ENCODE measurements at places on chromosomes 16 and 17.

- no peak for DNase-seq
Observed at GRCh38 chr16:30004811-30005242, 6.0 kb downstream of the DOC2A start.

DNA sequence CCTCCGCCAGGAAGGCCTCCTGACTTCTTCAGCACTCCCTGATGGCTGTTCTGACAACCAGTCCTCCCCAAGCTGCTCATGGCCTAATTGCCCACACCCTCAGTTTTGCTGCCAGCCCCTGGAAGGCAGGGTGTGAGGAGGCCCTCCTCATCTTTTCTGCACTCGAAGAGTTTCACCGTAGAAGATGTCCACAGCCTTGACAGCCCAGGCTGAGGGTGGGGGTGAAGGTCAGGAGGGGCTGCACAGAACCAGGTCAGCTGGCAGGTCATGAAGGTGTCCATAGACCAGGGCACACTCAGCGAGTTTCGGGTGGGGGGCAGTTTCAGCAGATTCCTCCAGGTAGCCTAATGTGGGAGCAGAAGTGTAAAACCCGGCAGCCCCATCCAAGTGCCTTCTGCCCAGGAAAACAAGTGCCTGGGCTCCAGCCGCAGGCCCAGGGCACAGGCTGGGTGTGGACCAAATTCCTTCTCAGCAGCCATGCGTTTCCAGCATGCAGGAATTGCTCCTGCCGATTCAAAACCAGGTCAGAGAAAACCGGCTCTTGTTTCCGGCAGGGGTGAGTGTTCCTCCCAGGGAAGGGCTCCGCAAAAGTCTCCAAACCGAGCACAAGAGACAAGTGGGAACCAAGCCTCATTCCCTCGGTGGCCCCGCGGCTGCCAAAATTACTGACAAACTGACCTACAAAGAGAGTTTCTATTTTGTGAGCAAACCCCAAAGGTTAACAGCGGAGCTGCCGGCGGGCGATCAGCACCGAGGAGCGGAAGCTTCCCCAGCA is 228.8 kb downstream of the C16orf78 start:
- DNase-seq: no peak

- no peak for DNase-seq
Observed at GRCh38 chr16:89275837-89276720, 58.6 kb downstream of the ZNF778 start.

DNA sequence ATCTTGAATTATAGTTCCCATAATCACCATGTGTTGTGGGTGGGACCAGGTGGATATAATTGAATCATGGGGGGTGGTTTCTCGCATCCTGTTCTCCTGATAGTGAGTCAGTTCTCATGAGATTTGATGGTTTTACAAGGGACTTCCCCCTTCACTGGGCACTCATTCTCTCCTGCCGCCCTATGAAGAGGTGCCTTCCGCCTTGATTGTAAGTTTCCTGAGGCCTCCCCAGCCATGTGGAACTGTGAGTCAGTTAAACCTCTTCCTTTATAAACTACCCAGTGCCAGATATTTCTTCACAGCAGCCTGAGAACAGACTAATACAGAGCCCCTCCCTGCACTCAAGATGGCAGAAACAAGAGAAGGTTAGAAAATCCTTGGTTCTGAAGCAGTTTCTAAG is 26.4 kb downstream of the LDAF1 start:
- no peak for DNase-seq

- DNase-seq: no peak
Observed at GRCh38 chr16:50457423-50457822, 88.6 kb upstream of the BRD7 start.

GRCh38 chr16:68091380-68092261 is 6.5 kb downstream of the NFATC3 start:
- no peak for DNase-seq

GRCh38 chr16:8950580-8951077 is 13.1 kb downstream of the USP7 start:
- DNase-seq: no peak
